ENCODE measurements at places on chromosomes 13 and 19.

DNA sequence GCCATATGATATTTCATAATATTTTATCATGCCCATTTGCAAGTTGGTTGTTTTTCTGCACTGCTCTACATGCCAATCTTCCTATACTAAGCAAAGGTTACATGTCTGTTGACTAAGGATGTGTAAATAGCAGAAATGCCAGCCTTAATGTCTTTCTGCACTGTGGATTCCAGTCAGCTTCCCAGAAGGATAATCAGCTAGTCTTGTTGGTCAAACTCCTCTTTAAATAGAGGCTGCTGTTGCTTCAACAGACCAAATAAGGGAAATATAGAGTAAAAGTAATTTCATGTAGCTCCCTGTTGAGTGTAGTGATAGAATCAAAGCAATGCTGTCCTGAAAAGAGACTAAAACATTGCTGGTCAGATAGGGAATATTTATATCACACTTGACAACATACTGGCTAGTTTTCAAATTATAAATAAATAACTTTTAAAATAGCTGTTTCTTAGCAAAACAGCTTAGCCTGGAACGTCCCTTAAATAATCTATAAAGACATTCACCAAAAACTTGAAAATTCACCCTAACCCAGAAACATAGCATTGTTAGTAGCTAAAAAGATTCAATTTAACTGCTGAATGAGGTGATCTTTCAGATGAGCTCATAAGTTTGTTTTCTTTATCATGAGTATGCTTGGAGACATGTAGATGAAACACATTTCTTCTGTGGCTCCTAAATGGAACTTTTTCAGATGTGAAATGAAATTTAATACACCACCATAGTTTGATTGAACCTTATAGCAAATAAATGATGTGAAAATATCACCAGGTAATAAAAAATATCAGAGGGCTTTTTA, 56.6 kb downstream of the FRY start:
- DNase-seq, result no peak

- DNase-seq, result no peak
These were observed 60.3 kb downstream of the SMARCA4 start for GRCh38 chr19:11020982-11021759.

DNA sequence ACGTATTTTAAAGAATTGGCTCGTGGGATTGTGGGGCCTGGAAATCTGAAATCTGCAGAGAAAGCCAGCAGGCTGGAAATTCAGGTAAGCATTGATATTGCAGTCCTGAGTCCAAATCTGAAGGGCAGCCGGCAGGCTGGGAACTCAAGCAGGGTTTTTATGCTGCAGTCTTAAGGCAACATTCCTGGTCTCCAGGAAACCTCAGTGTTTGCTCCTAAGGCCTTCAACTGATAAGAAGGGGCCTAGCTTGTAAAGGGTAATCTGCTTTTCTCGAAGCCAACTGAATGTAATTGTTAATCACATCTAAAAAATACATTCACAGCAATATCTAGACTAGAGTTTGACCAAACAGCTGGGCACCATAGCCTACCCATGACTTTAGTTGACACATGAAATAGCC, 154.4 kb downstream of the EFNB2 start:
- no peak for DNase-seq

GRCh38 chr13:37023871-37024270, 23.3 kb downstream of the EXOSC8 start:
- no peak for DNase-seq

DNA sequence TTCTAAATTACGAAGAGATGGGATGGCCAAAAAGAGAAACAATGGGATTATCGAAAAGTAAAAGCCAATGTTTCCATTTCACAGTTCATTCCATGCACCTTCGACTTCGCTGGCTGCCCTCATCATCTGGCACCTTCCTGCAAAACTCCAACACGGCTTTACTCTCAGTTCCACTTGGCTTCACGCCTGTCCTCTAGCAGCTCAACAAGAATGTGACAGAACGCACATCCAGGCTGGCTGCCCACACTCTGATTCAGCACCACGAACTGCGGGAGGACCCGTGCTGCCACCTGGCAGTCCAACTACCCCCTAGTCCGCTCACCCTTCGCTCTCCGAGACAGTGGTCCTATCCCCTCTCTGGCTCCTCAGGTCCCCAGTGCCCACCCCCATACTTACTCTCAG, 11.7 kb downstream of the ATP7B start:
- no peak for DNase-seq

GRCh38 chr13:24161010-24161775, 673 bp downstream of the SPATA13 start:
- no peak for DNase-seq

- DNase-seq, result no peak
These were observed at the start of gene DAND5 for GRCh38 chr19:12969292-12969988. Gene DAND5 (plus strand): TSS chr19:12969576. CDS start chr19:12969661, 85 bp downstream.

GRCh38 chr13:40558656-40559055, 107.8 kb downstream of the FOXO1 start:
- DNase-seq, result no peak

DNA sequence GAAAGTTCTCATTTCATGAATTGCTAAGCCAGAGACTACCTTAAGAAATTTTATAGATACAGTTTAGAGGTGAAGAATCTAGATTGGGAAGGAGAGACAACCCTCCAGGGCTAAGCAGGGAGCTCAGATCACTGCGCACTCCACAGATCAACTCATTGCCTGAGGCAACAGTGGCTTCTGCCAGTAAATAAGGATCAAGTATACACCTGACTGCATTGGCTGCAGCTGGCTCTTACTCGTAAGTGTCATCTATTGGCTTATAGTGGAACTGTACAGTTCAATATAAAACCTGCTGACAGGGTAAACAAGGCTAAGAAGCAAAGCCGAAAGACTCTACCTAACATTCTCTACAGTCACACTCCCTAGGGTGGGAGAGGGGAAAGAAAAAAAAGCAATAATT, 18.0 kb upstream of the C1QTNF9B start:
- DNase-seq, result no peak

- no peak for DNase-seq
These were observed 11.1 kb upstream of the TDRD12 start for GRCh38 chr19:32708457-32708856.

DNA sequence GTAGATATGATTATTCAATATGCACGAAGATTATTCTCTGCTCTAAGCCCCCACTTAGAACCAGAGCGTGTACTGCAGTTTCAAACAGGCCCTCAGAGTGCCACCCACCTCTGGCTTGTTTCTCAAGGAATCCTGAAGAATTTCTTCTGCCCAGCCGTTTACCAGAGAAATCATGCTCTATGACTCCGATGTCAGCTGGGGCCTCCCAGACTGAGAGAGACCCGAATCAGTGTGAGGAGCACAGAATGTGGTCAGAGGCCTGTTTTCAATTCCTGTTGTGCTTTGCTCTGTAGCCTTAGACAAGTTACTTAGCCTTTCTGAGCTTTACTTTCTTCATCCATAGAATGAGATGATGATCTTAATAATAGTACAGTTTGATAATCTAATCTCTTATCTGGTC, 5.5 kb downstream of the PNMA8C start:
- DNase-seq, result no peak

- no peak for DNase-seq
These were observed 88.5 kb downstream of the LRCH1 start for GRCh38 chr13:46641274-46642081.
